Stimulated activated CD8-positive, alpha-beta memory T cell treated with anti-CD3 and anti-CD28 coated beads, Interleukin-4, amount 100 ng/mL, for 4 hours (primary cell): ENCODE measurements at places on chromosomes 4 and X.

GRCh38 chr4:88341227-88342192 lies 37.1 kb upstream of the HERC6 start:
- no peak for DNase-seq

DNA sequence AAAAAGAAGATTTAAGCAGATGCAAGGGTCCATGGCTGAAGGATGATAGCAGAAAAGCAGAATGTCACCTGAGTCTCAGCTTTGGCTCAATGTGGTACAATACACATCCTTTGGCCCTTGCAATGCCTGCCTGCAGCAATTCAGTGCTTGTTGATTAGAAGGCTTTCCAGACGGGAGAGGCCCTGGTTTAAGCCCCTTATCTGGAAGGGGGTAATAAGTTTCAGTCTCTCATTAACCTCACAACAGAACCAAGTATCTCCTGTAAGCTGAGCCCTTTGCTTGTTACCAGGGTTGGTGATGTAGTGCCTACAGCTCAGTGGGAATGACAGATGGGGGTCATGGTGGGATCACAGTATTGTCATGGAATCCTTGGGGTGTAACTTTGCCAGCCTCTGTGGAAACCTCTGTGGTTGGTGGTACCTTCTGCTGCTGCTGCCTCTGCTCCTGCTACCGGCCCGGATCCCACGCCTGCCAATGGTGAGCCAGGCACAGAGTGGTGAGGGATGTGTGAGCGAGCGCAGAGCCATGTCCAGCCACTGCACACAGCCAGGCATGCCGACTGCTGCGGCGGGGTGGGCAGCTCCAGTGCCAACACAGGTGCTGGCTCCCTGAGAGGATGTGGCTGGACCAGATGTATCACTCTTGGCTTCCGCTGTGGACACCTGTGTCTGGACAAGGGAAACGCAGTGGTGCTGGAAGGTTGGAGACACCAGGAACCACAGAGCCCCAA lies 81.2 kb downstream of the ADRA2C start:
- DNase-seq, result no peak

DNA sequence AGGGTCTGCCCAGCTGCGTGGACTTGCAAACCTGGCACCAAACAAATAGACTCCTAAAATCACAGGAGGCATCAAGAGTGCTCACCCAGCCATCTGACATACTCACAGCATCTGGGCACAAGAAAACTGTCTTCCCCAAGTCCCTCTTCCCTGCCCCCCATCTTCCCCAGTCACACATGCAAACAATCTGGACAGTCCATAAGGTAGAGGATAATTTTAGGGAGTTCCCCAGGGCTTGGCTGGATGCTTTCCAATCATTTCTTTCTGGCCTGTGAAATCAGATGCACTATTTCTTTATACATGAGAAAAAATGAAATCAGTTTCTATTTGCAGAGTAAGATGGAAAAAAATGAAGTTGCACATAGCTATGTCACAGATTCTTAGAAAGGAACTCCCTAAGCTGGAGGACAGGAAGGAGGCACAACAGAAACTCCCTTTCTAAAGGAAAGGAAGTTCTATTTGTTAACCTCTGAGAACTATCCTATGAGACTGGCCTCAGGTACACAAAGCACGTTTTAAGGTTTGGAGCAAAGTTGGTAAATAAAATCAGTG lies 342.3 kb downstream of the HNRNPD start:
- no peak for DNase-seq

DNA sequence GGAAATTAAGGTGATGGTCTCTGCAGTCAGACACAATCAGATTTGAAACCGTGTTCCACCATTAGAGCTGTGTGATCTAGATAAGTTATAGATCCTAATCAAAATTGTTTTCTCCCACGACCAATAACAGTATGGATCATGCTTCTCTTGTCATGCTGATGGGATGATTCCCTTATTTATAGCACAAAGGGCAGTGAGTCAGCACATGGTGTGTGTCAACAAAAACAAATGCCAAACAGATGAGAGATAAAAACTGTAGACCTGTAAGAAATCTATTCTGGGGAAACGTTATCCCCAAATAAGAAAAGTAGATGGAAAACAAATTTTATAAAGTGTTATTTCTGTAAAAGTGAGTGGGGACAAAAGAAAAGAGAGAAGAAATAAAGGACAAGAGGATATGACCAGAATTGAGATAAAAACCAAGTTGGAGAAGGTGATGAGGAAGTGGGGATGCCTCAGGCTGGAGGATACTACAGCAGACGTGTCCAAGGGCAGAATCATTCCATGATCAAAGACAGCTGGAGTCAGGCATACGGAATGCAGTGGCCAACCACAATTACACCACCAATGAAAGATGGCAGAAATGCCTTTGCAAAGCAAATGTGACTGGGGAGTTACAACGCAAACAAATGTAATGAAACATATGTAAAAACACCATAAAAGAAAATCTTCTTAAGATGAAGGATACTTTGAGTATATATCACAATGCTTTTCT lies 377.8 kb upstream of the PRKX start:
- DNase-seq, result no peak

DNA sequence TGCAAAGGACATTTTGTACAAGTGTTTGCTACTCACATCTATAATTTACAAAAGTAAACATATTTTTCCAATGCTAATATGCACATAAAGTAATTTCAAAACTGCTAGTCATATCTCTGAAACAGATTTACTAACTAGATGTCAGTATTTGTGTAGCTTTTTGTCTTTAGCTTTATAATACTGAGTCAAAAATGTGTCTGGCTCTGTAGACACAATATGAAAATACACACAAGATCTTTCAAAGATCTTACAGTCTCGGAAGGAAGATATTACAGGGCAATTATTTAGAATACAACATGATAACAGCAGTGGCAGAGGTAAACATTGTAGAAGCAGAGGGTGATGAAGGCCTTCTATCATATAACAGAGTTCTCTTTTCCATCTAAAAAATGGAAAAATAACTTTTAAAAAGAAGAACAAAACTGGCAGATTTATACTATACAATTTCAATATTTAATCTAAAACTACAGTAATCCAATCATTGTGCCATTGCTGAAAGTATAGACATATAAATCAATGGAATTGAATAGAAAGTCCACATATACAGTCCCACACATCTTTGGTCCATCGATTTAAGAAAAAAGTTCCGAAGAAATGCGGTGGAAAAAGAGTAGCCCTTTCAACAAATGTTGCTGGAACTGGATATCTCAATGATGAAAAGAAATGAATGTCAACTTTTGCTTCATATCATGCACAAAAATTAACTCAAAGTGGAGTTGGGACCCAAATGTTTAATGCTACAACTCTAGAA lies 29.4 kb downstream of the ARAP2 start:
- no peak for DNase-seq

DNA sequence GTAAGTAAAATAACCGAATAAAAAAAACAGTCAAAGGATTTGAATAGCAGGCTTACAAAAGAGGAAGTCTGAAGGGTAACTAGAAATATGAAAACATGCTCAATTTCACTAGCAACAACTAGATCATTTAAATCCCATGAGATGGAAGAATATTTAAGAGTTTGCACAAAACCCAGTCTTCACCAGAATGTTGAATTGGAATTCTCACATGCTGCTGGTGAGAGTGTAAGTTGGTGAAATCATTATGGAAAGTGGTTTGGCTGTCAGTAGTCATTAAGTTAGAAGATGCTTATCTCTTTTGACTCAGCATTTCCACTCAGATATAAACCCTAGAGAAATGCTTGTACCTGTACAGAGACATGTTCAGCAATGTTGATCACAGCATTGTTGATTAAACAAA lies 110.1 kb downstream of the PGRMC2 start:
- no peak for DNase-seq

DNA sequence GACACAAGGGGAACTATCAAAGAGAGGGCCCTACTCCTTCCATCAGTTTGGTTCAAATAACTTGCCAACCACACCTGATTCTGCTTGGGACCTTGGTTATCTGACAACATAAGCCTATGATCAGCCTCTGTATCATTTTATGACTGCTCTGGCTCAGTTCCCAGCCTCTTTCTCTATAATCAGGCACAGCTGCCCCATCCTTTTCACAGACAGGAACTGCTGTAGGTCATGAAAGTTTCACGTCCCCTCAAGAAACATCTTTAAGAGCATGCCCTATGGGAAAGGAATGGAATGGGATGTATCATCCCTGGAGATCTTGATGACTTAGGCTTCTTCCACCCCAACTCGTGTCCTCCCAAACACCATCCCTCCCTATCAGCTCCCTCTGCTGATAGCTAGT lies 243.4 kb downstream of the AR start:
- DNase-seq, result no peak

DNA sequence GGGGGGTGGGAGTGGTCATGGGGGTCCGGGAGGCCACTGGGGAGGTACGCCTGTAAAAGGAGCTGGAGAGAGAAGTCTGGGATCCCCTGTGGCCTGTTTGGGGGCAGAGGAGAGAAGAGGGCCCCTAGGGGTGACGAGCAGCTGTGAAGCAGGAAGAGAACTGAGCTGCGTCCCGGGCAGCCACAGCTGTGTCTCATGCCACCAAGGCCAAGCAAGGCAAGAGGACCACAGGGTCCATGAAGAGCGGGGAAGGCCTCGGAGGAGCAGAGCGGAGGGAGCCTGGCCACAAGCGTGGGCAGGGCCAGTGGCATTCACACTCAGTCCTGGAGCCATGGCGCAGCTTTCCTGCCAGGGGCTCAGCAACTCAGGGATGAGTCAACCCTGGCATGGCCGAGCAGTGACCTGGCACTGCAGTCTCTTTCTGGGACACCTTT lies 13.6 kb upstream of the NAT8L start:
- DNase-seq, result no peak

DNA sequence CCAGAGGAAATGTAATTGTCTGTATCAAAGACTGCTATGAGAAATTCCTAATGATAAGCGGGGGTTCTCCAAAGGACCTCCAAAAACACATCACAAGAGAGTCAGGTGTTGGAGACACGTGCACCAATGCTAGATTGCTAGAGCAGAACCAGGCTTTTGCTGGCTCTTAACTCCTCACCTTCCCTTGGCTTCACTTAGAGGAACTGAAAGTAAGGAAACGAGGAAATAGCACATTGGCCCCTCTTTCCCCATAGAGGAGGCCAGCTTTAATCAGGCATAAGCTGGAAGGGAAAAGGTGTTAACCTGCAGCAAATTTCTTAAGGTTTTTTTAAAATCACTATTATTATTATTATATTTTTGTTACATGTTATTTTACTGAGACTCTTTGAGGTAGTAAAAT lies 13.6 kb downstream of the OTC start:
- DNase-seq, result no peak

GRCh38 chr4:136863756-136864155 lies 668.5 kb downstream of the PCDH18 start:
- no peak for DNase-seq

GRCh38 chr4:25937801-25938200 lies 23.8 kb downstream of the SMIM20 start:
- no peak for DNase-seq

DNA sequence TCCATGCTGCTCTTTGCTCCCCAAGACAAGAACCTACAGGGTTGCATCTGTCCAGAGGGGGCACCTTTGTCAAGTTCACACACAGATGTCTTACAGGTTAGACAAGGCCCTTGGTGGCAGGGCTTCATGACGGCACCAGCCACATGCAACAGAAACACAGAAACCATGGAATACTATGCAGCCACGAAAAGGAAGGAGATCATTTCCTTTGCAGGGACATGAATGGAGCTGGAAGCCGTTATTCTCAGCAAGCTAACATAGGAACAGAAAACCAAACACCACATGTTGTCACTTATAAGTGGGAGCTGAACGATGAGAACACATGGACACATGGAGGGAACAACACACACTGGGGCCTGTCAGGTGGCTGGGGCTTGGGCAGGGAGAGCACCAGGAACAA lies 85.1 kb upstream of the NDP start:
- no peak for DNase-seq

DNA sequence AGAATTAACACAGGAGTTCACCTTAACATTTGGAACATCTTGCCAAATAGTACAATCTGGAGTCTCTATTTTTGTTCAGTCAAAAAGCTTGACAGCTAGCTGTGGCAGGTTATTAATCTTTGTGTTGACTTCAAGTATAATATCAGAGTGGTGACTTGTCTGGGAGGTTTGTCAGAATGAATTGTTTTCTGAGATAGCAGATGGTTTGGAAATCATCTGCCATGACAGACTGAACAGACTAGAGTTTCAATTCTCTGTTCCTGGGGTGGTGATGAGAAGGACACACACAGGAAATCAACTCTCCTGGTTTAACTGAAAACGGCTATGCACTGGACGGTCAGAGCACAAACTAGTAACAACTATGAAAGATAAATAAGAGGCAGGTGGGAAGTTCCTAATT lies 203.3 kb upstream of the EMCN start:
- no peak for DNase-seq

GRCh38 chr4:102193145-102193544 lies 152.1 kb downstream of the SLC39A8 start:
- no peak for DNase-seq

GRCh38 chrX:107025545-107025944 lies 25.5 kb upstream of the MORC4 start:
- DNase-seq, result no peak
